ENCODE measurements at places on chromosomes 6 and 20. TPM values are rescaled to one million over a fixed set of nuclear protein-coding genes. Genes with fewer than 3 reads are reported as not detected.
A peak's percentile ranks its signal among the peaks of the same experiment; 100 is the strongest.

DNA sequence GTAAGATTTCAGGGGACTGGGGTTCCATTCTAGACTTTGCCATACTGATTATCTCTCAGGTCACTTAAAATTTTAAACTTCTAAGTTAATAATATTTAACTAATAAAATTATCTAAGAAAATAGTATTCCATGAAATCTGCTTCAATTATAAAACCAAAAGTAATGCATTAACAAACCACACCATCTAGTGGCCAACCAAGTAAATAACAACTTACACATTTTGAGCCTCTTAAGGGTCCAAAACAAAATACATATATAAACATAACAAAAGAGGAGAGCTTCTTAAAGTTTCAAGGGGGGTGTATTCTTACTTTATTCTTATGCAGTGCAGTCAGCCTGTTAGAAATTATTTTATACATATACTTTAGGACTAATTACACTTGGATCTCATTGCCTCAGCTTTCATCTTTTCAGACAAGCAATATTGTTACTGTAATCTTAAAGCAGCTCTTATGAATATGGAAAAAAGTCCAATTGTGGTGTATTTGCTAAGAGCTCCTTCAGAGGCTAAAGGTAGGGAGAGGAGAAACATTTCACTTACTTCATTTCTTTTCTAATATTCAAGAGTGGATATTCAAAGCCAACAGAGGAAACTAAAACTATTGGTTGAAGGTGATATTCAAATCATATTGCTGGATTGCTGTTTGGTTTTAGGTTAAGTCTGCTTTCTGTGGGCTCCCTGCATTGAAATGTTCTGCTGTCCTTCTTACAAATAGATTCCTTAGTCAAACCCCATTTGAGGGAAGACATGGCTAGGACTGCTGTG, 199.7 kb upstream of the SIM1 start:
- DNase-seq = peak; percentile 28

- no peak for DNase-seq
Measured at GRCh38 chr6:7178280-7178679, 70.5 kb downstream of the RREB1 start.

DNA sequence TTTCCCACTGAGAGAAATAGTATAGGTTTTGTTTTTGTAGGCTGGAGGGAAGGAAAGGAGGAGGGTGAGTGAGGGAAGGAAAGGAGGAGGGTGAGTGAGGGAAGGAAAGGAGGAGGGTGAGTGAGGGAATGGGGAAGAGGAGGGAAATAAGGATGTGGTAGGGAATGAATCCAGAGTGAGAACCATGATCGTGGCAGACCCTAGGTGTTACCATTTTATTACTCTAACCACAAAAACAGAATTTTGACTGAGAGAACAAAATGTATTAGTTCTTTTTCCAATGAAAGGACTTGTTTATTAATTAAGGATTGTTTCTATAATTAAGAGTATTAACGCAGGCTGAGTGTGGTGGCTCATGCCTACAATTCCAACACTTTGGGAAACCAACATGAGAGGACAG, 16.4 kb downstream of the SSR1 start:
- no peak for DNase-seq

DNA sequence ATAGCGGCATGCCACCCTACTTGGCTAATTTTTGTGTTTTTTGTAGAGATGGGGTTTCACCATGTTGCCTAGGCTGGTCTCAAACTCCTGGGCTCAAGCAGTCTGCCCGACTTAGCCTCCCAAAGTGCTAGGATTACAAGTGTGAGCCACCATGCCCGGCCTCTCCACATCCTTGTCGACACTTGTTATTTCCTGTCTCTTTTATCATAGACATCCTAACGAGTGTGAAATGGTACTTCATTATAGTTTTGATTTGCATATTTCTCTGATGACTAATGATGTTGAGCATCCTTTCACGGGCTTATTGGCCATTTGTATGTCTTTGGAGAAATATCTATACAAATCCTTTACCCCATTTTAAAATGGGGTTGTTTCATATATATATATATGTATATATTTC, 39.0 kb upstream of the ASXL1 start:
- no peak for DNase-seq

GRCh38 chr6:36969240-36969691, 14.7 kb downstream of the PI16 start:
- peak; percentile 67 for DNase-seq

GRCh38 chr6:162165479-162165878, 562.1 kb downstream of the PRKN start:
- no peak for DNase-seq

DNA sequence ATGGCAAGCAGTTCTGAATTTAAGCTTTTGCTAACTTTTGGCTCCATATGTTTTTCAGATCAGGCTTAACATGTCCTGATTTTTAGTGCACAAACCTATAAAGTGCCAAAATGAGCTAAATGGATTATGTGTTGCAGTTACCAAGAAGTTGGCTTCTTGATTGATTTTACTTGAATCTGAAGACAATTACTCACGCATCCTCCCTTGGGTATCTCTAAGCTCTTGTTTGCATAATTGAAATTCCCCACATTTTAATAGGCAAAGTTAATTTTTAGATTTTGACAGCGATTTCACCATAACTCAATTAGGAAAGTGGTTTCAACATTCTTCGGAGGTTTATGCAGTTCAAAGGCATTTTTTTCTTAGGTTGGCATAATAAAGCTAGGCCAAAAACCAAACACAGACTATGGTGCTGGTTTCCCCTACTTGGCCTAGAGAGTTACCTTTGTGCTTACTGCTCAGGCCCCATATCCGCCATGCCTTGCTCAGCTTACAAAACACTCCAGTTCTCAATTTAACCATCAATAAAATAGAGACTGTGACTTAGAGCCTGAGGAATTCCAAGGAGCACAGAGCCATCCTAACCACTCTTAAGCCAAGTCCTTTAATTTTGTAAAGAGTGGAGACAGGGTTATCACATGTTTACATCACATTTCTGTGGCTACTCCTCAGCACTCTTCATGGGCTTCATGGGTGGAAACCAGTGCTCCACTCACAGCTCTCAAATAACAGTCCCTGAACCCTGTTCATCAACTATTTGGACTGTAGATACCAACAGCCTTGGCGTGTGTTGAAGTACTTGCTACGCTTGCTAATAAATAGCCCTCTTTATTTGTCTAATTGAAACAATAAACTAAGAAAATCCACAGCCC, 32.1 kb downstream of the LAMA4 start:
- no peak for DNase-seq

The NHSL1 gene
- 14.1 TPM for total RNA-seq

The CRISP2 gene
- total RNA-seq = not detected

The SNRPB2 gene
- 19.2 TPM for total RNA-seq
